ENCODE measurements at places on chromosomes 11 and 22.

GRCh38 chr11:130029137-130029536, 26.5 kb upstream of the PRDM10 start:
- no peak for DNase-seq

- DNase-seq: no peak
Measured at GRCh38 chr22:42437488-42438292, 5.5 kb upstream of the NFAM1 start.

- DNase-seq: no peak
Measured at GRCh38 chr22:19522190-19522880, 1.9 kb downstream of the CLDN5 start.

GRCh38 chr11:68704887-68705286, 20.5 kb downstream of the GAL start:
- DNase-seq: no peak

DNA sequence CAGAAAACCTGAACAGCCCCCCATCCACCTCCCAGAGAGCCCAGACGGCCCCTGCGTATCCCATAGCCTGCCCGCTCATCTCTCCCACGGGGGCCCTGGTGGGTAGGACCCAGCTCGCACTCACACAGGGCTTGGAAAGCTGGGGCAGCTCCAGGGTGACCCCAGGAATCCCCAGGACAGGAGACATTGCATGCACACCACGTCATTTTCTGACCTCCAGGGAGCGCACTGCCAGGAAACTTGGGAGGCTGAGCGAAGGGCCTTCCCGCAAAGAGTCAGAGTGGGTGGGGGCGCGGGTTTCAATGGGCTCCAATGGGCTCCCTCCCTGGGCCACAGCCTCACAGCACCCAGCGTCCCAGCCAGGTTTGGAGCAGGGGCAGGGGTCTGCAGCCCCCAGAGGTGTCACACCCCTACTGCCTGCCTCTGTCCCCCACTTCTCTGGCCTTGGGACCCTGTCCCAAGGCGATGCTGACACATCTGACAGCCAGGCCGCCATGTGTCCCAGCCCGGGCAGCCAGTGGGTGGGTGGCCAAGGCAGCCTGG, 8.2 kb upstream of the SYT8 start:
- DNase-seq: no peak

GRCh38 chr11:120146413-120147093, 8.6 kb upstream of the TRIM29 start:
- DNase-seq: no peak

DNA sequence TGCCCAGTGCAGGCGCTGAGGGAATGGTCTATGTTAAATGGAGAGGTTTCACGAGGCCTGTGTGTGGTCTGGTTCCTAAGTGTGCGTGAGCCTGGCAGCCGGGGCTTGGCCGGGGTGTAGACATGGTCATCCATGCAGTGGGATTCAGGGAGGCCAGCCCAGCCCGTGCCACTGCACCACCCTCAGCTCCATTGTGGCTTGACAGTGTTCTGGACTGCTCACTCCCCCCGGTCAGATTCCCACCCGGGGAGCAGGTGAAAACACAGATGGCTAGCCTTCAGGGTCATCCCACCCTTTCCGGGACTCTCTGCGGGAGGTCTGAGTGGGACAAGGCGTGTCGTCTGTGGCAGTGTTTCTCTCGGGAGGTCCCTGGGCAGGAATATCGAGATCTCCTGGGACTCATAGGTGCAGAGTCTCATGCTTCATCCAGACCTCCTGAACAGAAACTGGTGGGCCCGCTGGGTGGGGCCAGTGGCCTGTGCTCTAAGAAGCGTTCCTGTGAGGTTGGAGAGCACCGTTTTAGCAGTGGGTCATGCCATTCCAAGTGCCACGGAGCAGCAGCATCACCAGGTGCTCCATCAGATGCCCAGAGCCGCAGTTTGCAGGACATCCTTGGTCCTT, 52.3 kb downstream of the ST14 start:
- no peak for DNase-seq

- DNase-seq: no peak
Measured at GRCh38 chr11:71505001-71505400, 22.1 kb upstream of the KRTAP5-7 start.

DNA sequence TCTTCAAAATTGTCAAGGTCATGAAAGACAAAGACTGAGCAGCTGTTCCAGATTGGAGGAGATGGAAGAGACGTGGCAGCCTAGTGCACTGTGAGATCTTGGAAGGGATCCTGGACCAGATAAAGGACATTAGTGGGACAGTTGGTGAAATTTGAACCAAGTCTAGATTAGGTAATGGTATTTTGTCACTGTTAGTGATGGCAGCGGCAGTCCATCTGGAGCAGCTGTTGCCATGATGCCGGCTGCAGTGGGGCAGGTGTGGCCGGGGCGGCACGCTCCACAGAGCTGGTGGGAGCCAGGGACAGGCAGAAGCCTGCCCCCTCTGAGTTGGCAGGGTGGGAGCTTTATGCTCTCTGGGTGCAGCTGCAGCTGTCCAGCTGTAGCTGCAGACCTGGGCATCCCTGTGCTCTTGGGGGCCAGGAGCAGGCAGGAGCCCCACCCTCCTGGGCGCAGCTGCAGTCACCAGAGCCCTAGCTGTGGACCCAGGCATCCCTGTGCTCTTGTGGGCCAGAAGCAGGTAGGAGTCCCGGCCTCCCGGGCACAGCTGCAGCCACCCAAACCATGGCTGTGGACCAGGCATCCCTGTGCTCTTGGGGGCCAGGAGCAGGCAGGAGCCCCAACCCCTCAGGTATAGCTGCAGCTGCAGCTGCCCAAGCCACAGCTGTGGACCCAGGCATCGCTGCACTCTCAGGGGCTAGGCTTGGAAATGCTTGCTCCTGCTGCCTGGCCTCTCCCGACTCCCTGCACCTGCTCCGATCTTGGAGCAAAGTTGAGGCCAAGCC, 20.7 kb downstream of the DIXDC1 start:
- no peak for DNase-seq
